ENCODE measurements at places on chromosomes 6 and 20. TPM values are rescaled to one million over a fixed set of nuclear protein-coding genes. Genes with fewer than 3 reads are reported as not detected.

Gene SALL4
- total RNA-seq = 127 TPM

Gene HLA-DOB
- total RNA-seq = not detected

Gene HTR1B
- total RNA-seq = 0.31 TPM

Gene PTCHD4
- 0.17 TPM for total RNA-seq

Gene IRF4
- 4.8 TPM for total RNA-seq

DNA sequence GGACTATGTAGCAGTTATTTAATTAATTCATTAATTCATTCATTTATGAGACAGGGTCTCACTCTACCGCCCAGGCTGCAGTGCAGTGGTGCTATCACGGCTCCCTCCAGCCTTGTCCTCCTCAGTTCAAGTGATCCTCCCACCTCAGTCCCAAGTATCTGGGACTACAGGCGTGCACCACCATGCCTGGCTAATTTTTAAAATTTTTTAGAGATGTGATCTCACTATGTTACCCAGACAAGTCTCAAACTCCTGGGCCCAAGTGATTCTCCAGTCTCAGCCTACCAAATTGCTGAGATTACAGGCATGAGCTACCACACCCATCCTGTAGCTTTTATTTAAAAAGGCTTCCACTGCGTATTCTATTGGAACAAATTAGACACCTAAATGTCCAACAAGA, 23.4 kb downstream of the SRPK1 start:
- DNase-seq = no peak

GRCh38 chr6:49072146-49072545, 390.9 kb downstream of the MMUT start:
- DNase-seq = no peak

- no peak for DNase-seq
Measured at GRCh38 chr20:50335866-50336265, 145.2 kb downstream of the CEBPB start.

DNA sequence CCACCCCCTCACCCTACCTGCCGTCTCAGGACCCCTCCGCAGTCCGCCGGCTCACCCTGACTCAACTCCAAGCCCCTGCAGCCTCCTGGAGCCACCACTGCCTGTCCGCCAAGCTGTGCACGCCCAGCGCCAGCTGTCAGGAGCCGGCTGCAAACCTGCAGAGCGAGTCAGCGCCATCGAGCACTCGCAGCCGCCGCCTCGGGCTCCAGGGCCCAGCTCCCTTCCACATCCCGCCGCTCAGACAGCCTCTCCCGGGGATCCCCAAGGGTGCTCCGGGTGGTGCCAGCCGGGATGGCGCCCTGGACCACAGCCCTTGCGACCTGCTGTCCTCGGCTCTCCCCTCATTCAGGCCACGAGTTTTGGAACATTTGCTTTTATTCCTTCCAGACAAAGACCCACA, 4.3 kb downstream of the TNNC2 start:
- DNase-seq = peak; percentile 55

- no peak for DNase-seq
Measured at GRCh38 chr6:16494793-16495192, 256.4 kb downstream of the GMPR start.

GRCh38 chr6:18436341-18436740, 49.2 kb downstream of the RNF144B start:
- DNase-seq = no peak

GRCh38 chr20:41175201-41175651, 37.9 kb downstream of the PLCG1 start:
- peak; percentile 1 for DNase-seq

DNA sequence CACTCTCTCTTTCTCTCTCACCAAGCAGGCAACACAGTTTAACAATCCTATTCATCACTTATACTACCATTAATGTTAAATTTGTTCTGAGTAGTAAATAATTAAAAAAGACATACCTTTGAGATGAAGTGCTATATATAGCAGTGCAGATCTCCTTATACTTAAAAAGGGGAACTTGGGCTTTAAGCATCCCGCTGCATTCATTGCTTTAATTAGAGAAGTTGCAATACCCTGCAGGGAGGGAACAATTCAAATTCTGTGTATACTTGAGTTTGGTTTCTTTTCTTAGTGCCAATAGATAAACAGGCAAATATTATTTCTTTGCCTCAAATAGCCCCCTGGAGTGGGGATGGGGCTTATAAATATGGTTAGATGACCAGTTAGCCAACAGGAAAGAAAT, 10.8 kb upstream of the ZBTB24 start:
- DNase-seq = no peak

DNA sequence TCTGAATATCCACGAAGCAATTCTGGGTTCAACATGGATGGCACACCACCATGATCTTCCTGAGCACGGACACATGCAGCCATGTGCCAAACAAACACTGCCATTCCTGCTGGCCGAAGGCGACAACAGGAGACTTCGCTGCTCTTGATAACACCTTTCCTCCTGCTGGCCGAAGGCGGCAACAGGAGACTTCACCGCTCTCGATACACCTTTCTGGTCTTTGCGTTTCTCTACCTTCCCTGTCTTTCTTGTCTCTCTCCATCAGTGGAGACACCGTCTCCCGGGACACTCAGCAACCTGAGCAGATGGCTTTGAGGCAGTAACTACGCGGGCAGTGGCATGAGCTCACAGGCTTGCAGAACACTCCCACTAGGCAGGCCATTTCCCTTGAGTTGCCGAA, 54.9 kb upstream of the MPC1 start:
- peak; percentile 70 for DNase-seq

All from H7 (cell line).